Stimulated activated CD8-positive, alpha-beta memory T cell treated with anti-CD3 and anti-CD28 coated beads, Interleukin-2, amount 100 ng/mL, for 1 hour (primary cell): ENCODE measurements at places on chromosomes 2 and 18.

- no peak for DNase-seq
Measured at GRCh38 chr2:240731178-240731545, 39.5 kb downstream of the AQP12A start.

DNA sequence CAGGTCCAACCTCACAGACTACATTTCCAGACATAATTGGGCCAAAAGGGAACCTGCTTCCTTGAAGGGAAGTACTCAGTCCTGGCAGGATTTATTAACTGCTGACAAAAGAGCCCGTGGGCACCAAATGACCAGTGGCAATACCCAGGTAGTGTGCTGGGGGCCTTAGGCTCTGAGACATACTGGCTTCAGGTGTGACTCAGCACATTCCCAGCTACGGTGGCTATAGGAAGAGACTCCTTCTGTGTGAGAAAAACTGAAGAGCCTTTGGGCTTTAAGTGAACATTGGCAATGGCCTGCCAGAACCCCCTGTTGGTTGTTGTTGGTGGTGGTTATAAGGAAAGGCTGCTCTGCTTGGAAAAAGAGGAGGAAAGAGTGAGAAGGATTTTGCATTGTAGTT, 401.8 kb downstream of the KCNJ3 start:
- DNase-seq = no peak

- DNase-seq = no peak
Measured at GRCh38 chr18:59085797-59086196, 53.9 kb upstream of the SEC11C start.

DNA sequence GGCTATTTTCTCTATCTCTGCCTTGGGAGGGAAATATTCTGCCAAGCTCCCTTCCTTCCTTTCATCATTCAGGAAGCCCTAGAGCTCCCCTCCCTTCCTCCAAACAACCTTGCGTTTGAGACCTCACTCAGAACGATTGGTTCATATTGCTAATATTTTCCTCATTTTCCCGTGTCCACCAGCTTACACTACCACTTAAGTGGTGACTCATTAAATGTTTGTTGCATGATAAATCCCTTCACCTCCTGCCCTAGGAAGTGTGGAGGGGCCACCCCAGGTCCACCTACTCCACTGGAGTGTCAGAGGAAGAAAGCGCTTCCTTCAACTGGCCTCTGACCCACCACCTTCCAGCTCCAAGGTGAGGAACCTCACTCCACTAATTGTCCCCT, 2.3 kb upstream of the LPIN2 start:
- DNase-seq = no peak

GRCh38 chr2:173427887-173428668, 73.4 kb downstream of the CDCA7 start:
- DNase-seq = no peak
